Prostate gland (tissue), 2 donors: ENCODE measurements at places on chromosomes 13 and 19.

DNA sequence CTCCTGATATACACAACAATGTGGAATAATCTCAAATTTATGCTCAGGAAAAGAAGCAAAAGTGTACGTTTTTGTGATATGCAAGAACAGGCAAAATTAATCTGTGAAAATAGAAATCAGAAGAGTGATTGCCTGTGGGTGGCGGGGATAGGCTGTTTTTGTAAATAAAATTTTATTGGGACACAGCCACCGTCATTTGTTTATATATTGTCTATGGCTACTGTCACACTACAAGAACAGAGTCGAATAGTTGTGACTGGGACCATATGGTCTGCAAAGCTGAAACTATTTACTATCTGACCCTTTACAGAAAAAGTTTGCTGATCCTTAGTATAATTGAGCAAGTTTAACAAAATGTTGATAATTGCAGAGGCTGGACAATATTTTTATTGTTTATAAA, 269.5 kb upstream of the HTR2A start:
- DNase-seq = no peak

DNA sequence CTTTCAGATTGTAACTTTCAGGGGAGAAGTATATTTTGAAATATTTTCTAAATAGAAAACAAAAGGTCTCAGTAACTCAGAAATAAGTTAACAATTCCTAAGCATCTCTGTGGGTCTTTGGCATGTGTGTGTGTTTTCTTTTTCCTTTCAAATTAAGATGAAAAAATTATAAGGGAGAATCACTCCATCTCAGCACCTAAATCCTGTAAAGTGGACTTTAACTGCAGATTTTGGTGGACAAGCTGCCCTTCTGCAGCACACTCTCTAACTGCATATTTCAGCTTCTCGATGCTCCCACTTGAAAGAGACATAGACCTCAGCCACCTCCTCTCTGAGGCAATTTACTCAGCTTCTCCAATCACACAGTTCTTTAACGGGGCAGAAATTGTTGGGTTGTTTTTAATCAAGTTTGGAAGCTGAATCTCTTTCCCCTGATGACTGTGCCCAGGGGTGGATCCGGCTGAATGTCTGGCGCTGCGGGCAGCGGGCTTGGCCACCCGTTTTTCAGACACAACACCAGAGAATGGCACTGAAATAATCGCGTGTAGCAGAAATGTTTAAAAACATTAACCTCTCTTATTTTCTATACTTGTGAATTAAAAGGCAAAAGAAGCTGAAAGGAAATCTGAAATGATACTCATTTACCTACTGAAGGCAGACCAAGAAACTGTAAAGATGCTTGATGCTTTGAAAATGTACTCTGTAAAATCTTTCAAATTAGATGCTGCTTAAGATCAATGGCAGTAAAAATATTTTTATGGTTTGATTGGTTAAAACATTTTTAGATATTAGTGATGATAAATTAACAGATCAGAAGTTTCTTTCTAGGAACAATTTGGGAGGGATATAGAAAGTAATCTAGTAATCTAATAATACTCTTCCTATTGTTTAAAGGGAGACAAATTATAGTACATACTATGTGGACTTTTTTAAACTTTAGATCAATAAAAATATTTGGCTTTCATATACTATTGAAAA, 12.4 kb downstream of the ZIC2 start:
- no peak for DNase-seq

DNA sequence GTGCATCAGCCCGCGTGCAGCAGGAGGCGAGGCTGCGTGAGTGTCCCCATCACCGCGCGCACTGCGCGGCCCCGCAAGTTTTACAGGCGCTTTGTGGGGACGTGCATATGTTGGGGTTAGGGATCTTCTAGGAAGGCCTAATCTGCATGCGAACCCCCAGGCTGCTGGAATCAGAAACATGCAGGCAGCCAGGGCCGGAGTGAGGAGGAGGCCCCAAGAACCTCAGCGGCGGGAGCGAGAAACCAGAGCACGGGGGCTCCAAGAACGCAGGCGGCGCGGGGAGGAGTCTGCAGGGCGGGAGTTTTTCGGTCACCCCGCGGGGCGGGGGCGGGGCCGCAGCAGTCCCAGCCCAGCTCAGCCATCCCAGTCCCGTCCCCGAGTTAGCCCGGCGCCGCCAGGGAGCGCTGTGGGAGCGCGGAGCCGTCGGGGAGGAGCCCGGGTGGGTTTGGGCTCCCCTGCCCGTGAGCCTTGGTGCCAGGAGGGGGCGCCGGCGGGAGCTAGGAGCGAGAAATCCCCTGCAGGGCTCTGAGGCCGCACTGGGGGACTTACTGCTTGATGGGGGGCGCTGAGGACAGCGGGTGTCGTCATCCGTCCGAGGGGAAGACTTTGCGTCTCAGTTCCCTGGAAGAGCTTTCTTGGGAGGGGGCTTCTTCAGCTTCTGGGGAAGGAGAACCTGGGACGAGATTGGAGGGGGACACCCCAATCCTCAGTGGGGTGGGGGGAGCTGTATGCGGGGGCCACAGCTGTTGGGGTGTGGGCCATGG, 933 bp upstream of the NRTN start:
- DNase-seq = peak; percentile 79

- no peak for DNase-seq
Observed at GRCh38 chr13:34951528-34951927, 9.5 kb downstream of the NBEA start.
